ENCODE measurements at places on chromosomes 3 and 15. TPM values are rescaled to one million over a fixed set of nuclear protein-coding genes. Genes with fewer than 3 reads are reported as not detected.

GRCh38 chr15:70820214-70820613 lies 33.7 kb downstream of the LARP6 start:
- no peak for DNase-seq

DNA sequence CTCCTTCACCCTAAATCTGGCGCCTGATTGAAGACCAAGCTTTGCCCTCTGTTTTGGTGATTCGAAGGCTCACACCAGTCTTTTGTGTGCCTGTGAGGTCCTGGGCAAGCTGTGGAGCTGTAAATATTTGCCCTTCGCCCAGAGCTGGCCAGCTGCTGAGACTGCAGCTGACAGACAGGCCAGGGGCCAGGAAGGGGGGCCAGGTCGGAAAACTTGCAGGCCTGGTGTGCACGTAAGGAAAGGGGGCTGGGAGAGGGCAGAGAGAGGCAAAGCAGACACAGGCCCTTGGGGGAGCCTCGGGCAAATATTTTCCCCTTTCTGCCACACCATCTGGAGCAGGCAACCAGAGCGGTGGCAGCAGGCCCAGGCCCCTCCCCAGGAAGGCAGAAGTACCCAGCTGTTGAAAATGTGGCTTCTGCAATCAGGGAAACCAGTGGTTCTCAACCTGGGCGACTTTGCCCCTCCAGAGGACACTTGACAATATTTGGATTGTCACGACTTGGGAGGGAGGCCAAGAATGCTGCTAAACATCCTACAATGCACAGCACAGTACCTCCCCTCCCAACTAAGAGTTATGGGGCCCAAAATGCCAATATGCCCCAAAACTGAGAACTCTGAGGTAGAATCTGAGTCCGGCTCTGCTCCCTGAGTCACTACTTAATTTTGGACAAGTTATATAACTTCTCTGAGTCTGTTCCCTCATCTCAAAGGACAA lies 2.5 kb downstream of the PDZRN3 start:
- no peak for DNase-seq

DNA sequence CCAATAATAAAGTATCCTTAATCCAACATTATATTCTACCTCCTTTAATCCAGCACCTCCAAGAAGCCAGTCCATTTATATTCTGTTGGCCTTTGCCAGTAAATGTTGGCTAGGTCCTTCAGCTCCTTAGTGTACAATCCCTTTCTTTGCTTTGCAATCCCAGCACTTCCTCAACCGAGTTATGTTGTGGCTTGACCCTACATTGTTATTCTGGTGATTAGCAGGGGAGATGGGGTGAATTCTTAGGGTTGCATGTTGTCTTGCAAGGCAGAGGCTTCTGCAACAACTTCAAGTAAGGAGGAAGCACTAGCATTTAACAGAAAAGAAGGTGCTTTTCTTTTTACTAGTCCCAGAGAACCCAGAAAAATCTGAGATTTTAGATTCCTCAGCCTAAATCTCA lies 127.2 kb downstream of the CD47 start:
- DNase-seq: no peak

- no peak for DNase-seq
These were observed 17.2 kb upstream of the SPG21 start for GRCh38 chr15:65006876-65007275.

DNA sequence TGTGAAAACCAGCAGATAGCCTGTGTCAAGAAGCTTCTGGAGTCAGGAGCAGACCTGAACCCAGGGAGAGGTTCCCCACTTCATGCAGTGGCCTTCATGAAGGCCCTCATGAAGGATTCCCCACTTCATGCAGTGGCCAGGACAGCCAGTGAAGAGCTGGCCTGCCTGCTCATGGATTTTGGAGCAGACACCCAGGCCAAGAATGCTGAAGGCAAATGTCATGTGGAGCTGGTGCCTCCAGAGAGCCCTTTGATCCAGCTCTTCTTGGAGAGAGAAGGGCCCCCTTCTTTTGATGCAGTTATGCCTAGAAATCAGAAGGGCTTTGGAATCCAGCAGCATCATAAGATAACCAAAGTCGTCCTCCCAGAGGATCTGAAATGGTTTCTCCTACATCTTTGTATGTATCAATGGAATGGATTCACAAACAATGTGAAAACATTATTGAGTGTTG lies 103.9 kb upstream of the CHD2 start:
- DNase-seq: no peak

DNA sequence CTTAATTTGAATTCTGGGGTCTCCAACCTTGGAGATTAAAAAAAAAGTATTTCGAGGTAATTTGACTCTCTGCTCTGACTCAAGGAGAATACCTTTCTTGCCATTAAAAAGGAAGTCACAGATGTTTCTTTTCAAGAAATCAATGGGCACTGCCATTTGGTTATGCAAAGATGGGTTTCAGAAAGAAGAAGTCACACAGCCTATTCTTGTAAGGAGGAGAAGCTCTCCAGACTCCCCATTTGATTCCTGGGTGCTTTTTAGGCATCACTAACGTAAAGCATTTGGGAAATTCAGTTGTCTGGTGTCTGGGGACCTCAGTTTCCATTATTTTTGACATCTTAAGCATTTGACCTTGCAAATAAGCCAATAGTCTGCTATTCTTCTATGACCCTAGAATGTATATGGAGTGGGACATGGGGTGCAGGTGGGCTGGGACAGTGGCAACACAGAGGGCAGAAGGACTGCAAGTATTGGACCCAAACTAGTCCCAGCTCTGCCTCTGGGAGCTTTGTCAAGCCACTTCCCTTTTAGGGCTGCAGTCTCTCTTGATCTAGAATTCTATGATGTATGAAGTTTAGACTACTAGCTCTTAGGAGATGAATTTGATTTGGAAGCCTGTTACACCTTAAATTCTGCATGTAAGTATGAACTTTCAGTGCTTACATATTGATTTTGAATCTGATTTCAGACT lies 27.8 kb downstream of the IL5RA start:
- DNase-seq: no peak

Gene PLCB2
- not detected for total RNA-seq

Gene CTXN2
- 0.05 TPM for total RNA-seq

Gene VGLL4
- 63.4 TPM for total RNA-seq

Measured in A172 (cell line).